ENCODE measurements at places on chromosomes 3 and 15. TPM values are rescaled to one million over a fixed set of nuclear protein-coding genes. Genes with fewer than 3 reads are reported as not detected.

Gene SMCO1
- total RNA-seq = 0.14 TPM

GRCh38 chr3:159620281-159620680 is 368.4 kb upstream of the IL12A start:
- DNase-seq = peak; percentile 39

Gene CYP8B1
- total RNA-seq = not detected

- DNase-seq = no peak
Measured at GRCh38 chr15:99139276-99139675, 34.4 kb downstream of the SYNM start.

- DNase-seq = no peak
Measured at GRCh38 chr15:64891561-64891960, 20.1 kb upstream of the ANKDD1A start.

DNA sequence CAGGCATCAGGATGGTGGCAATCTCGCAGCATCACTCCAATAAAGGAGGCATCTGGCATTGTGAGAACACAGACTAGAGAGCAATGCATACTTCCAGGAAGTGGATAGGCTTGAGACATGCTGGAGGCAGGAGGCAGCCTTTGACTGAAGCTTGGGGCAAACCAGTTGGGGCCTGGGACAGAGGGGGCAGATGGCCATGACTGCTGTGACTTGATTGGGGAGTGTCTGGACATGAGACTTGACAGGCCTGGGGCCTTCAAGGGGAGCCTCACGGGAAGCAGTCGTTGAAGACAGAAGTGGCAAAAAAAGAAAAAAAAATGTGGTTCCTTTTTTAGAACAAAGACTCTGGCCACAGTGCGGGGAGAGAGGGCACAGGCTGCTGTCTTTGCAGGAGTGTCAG is 44.7 kb upstream of the CHRNA7 start:
- no peak for DNase-seq

GRCh38 chr15:31230630-31231485 is 95.8 kb upstream of the KLF13 start:
- DNase-seq = no peak

Gene RARB
- total RNA-seq = 0.40 TPM

- no peak for DNase-seq
Measured at GRCh38 chr3:88150806-88151205, 1.0 kb downstream of the C3orf38 start.

- DNase-seq = no peak
Measured at GRCh38 chr3:58025837-58026569, 17.8 kb downstream of the FLNB start.

Gene TNFAIP8L3
- total RNA-seq = 2.3 TPM

DNA sequence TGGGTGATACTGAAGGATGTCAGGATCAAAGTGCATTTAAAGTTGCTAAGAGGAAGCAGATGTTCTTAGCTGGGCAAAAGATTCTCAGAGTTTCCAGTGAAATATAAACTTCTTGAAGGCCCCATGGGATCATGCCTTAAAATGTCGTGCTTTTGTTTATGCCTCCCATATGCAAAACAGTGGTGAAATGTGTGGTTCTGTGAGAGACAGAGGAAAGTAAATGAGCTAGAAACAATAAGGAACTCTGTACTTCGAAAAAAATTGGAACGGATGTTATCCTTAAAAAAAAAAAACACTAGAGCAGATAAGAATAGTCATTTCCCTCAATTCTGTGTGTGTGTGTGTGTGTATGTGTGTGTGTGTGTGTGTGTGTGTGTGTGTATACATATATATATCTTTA is 497.0 kb upstream of the TBL1XR1 start:
- DNase-seq = no peak

DNA sequence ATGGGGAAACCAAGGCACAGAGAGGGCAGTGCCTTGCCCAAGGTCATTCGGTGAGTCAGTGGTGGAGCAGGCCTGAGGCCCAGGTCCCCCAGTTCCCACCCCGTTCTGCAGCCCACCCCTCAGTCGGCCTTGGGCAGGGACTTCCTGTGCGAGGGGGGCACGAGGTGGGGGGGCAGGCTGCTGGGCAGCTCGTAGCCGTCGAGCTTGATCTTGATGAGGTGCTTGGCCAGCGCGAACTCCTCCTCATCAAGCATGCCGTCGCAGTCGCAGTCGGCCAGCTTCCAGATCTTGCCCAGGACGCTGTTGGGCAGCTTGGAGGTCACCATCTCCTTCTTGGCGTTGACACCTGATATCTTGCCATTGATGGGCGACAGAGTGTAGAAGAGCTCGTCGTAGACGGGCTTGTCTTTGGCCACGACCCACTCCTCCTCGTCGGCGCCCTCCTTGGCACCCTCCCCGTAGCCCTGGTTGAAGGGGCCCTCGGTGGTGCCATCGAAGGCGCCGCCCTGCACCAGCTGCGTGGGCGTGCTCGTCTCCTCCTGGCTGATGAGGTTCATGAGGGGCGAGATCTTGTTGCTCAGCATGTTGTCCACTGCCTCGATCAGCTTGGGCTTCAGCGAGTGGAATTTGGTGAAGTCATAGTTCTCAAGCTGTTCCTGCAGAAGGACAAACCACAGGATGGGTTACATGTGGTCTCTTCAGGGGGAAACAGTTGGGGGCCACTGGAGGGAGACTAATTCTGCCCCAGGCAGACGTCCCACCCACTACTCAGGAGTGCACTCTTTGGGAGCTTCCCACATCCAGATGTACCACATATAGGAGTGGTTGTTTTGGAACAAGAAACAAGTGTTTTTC is 6.9 kb upstream of the SPTBN5 start:
- DNase-seq = no peak

Gene CADM2
- not detected for total RNA-seq

DNA sequence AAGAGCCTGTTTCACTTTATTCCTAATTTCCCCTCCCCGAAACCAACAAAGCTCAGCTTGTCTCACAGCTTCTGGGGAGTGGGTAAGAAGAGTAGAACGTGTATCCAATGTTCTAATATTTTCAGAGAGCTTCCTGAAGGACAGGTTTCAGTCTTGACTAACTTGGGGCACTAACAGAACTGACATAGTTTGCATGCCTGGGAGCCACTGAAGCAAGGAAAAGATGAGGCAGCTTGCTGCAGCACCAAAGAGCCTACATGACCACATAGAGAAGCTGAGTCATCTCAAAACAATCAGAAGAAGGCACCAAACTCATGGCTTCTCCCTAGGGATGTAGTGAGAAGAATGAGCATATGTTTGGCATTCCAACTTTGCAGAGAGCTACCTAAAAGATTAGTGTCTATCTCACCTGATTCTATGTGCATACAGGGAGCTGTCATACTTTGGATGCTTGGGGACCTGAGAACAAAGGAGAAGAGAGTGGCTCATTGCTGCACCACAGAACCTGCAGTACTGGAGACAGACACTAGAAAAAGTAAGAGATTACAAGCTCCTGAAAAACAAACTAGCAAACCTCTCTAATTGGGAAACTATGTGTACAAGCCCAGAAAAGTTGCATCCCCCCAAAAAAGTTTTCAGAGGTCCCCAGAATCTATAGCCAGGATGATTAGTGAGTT is 86.9 kb downstream of the DCLK3 start:
- peak; percentile 95 for DNase-seq

DNA sequence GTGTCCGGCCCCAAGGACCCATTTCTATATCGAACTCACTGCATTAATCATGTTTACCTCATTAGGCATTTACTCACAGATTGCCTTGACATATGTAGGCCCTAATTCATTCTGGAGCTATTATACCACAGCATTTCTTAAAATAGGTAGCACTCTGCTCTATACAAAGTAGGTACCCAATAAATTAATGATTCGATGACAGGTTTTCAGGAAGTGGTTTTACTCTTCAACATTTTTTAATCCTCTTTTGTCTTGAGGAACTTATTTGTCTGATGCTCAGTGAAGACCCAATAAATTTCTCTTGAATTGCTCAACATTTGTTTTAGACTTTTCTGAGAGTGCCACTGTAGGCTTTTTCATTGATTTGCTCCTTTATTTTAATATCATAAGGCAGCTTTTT is 12.1 kb downstream of the TGFBR2 start:
- no peak for DNase-seq

DNA sequence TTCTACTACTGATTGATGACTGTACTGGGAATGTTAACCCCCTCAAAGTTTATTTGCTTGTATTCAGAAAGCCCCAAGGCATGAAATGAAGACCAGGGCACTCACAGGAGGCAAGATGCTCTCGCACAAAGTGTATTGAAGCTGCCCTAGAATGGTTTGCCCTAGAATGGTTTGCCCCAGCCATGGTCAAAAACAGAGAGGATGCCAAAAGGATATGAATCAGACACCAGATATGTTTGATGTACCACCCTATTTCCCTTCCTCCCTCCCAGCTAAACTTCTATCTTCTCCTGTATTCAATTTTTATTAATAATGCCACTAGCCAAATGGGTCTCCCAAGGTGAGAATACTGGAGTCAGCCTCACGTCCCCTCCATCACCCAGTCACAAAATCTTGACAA is 101.3 kb downstream of the TMCO5A start:
- DNase-seq = peak; percentile 77

Gene GCNT3
- total RNA-seq = 0.79 TPM

GRCh38 chr3:86785386-86785785 is 205.6 kb downstream of the VGLL3 start:
- DNase-seq = no peak

Gene TM4SF4
- total RNA-seq = not detected

DNA sequence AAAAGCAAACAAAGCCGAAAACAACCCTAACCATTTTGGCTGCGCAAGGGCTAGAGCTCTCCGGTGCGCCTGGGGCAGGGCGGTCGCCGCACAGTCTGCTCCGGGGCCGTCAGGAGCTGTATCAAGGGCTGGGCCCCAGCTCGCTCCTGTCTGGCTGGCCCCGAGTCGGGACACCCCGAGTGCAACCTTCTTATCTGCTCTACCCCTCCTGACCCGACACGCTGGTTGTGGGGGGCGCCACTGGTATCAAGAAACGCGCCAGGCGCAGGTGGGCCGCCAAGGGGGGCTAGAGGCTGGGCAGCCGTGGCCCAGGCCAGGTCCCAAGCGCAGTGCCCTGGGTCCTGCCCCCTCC is 36.0 kb downstream of the NR2F2 start:
- DNase-seq = no peak

- no peak for DNase-seq
Measured at GRCh38 chr3:184491867-184492615, 69.5 kb upstream of the EPHB3 start.

Gene ATP11B
- total RNA-seq = 30.3 TPM

Gene RETNLB
- total RNA-seq = not detected

GRCh38 chr15:50380089-50380488 is 25.1 kb upstream of the GABPB1 start:
- DNase-seq = no peak

- DNase-seq = peak; percentile 52
Measured at GRCh38 chr15:88894348-88894818, 961 bp downstream of the HAPLN3 start.

GRCh38 chr3:122576174-122576940 is 1.1 kb upstream of the PARP15 start:
- DNase-seq = no peak

DNA sequence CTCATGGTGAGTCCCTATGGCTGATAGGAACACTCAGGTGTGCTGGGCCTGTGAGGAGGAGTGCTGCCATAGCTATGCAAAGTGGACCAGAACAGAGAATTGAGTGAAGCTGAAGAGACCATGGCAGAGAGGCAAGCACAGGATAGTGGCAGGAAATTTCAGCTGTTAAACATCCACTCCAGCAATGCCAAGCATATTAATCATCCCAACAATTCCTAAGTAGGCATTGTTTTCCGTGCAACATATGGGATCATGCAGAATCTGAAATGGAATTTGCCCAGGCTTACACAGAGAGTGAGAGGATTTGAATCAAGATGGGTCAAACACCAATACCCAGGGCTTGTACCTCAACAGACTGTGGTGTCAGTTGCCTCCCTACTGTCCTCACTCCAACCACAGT is 582.6 kb upstream of the UBE2E2 start:
- DNase-seq = peak; percentile 67

Gene ZBED2
- 0.20 TPM for total RNA-seq

Gene PLIN1
- not detected for total RNA-seq

GRCh38 chr3:111314181-111314873 is 227.7 kb upstream of the CD96 start:
- DNase-seq = no peak

GRCh38 chr3:72587282-72587681 is 261.0 kb downstream of the SHQ1 start:
- DNase-seq = no peak

Gene XCR1
- total RNA-seq = not detected

GRCh38 chr15:98743177-98743576 is 94.8 kb downstream of the IGF1R start:
- DNase-seq = no peak

DNA sequence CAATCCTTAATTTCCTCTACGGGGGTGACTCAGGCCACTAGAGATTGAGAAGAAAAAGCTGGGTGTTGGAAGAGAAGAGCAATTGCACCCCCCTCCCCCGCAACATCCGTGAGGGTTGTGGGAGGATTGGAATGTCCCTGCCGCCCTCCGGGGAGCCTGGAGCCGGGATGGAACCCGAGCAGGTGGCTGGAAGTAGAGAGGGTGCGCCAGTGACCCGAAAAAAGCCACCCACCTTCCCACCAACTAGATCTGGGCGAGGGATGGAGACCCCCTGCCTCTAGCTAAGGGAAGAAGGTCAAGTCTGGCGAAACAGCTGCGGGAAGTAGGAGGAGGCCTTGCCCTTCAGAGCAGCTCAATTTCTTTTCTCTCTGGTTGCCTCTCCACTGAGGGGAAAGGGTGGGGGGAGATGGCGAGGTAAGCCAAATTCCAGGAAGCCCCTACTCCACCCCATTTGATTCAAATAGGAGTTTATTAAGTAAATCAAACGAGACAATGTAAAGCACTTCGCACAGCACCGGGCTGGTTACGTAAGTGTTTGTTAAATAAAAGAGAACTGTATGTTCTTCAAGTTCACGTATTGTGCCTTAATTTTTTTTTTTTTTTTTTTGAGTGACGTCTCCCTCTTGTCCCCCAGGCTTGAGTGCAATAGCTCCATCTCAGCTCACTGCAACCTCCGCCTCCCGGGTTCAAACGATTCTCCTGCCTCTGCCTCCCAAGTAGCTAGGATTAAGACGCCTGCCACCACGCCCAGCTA is 1.1 kb upstream of the WWTR1 start:
- DNase-seq = peak; percentile 87

DNA sequence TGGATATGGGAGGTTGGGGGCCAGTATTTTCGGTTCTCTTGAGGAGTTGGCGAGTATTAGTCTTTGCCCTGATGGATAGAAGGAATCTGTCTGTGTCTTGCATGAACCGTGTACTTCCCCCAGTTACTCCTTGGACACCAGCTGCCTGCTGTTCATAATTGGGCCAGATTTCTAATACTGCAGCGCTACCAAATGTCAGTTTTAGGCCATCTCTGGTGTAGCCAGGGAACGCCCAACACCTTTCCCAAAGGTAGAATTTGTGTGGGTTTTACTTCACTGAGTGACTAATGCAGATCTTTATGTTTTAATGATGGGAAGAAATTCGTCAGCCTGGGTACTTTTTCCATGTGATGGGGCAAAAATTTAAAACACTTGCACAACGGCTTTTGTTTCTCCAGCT is 18.4 kb downstream of the FLNB start:
- DNase-seq = no peak

GRCh38 chr3:109548192-109548938 is 211.0 kb upstream of the DPPA4 start:
- DNase-seq = peak; percentile 77

- peak; percentile 88 for DNase-seq
Measured at GRCh38 chr3:51343918-51344687, 41.0 kb upstream of the MANF start.
